SK-N-SH treated with all-trans-retinoic acid at 6 μM for 48 hours (cell line): ENCODE measurements at places on chromosomes 5 and 9.

GRCh38 chr9:95095641-95096355, 221.7 kb downstream of the FANCC start:
- ATAC-seq = no peak

DNA sequence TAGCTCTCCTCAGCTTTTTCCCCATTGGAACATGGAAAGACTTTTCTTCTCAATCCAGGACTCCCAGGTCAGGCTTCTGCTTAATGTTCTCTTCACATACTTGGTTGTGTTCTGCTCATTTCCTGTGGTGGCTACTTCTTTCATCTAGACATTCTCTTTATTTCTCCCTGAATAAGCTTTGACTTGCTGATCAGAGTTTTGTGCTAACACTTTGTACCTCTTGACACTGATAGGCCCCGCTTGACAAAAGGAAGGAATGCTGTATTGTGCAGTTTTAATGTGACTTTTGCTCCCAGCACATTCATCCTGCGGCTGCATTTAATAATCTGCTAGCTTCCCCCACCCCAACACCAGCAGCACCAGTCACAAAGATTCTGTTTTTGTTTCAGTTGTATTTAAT, 90.9 kb upstream of the MINAR2 start:
- no peak for ATAC-seq

GRCh38 chr5:127585661-127586060, 63.2 kb upstream of the CTXN3 start:
- no peak for ATAC-seq

- ATAC-seq = no peak
These were observed 13.9 kb downstream of the PLK2 start for GRCh38 chr5:58446024-58446423.

DNA sequence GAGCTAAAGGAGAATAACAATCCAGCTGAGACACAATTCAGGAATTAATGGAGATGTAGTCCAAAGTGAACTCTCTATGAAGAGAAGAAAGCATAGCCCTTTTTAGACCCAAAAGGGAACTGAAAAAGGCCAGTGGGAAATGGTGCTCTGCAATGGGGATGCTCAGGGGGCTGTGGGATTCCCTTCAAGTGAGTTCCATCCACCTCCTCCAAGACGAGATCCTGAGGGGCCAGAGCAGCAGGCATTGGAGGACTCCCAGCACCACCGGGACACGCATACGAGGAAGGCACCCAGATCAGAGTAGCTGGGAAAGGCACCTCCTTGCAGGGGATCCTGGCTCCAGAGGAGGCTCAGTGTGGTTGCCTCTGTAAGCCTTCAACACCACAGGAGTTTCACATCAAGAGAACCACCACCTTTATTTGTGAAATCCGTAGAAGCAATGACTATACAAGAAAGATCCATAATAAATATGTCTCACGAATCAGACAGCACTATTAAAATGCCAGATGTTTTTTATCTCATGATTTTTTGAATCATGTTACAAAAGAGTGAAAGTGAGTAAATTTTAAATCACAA, 288.2 kb downstream of the MED10 start:
- no peak for ATAC-seq

DNA sequence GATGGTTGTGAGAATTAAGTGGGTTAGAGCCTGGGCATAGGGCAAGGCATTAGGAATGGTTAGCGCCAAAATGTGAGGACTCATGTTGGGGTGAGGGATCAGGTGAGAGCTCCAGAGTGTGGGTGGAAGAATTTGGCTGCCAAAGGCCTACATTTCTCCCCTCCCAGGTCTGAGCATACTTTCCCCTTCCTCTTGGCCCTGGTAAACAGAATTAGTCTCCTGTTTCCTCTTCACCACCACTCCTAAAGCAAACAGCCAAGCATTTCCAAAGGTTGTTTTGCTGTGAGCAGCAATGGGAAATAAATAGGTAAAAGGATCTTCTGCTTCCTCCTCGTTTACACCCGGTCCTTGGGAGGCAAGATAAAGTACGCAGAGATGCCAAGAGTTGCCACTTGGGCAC, 132.5 kb downstream of the ZSWIM6 start:
- no peak for ATAC-seq

DNA sequence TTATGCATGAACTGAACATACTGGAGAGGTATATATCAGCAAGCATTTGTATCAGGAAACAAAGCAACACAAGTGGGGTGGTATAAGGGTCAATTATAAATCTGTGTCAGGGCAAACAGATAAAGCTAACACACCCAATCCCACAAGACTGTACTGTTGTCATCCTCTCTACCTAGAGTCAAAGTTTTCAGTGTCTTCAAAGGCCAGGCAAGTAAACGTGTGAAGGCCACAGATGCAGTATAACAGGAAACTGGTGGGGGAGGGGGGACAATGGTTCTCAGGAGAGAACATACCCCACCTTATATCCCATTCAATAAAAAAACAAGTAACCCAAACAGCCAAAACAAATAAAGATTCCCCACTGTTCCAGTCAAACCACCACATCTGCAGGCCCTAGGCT, 22.1 kb downstream of the ELP1 start:
- no peak for ATAC-seq

GRCh38 chr5:127010362-127010761, 20.0 kb downstream of the MARCHF3 start:
- no peak for ATAC-seq

DNA sequence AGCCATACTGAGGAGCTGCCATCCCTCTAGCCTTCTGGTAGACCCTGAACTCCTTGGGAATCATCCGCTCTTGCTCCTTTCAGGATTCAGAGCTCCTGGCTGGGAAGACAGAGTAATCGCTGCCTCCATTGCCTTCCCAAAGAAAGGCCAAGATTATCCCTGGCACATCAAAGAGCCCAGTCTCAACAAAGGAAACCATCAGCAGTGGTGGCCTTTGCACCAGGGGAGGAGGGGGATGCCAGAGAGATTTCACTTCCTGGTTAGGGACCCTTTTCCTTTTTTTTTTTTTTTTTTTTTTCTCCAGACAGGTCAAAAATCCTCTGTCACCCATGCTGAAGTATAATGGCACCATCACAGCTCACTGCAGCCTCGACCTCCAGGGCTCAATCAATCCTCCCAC, 16.0 kb upstream of the ERGIC1 start:
- no peak for ATAC-seq

- ATAC-seq = no peak
These were observed 345.5 kb upstream of the PTGER4 start for GRCh38 chr5:40334242-40334635.

GRCh38 chr5:7955476-7955875, 86.5 kb downstream of the MTRR start:
- ATAC-seq = no peak

DNA sequence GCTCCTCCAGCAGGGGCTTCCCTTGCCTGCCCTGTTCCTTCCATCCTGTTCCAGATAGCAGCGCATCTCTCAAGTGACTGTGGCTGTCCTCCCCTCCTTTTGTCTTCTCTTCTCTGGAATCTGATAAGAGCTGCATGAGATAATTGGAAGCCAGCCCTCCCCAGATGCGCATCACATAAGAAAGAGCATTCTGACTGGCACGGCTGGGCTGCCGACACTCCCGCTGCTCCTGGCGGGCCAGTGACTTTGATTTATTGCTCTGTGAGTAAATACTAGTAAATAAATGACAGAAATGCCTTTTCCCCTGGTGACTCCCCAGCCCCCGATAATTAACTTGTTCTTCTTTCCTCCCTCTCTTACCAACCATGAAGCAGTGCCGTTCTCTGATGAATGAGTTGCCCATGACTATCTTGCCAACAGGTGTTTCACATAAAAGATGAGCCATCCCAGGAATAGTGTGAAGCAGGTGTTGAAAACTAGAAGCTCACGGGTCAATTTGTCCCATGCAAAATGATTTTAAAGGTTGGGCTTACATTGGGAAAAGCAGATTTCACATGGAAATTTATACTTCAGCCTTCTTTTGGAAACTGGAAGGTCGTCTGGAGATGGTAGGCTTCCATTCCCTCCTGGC, 212.3 kb downstream of the ERCC6L2 start:
- ATAC-seq = no peak
